ENCODE measurements at places on chromosomes 5 and 9.

GRCh38 chr5:3899093-3899492, 303.5 kb downstream of the IRX1 start:
- DNase-seq: no peak

DNA sequence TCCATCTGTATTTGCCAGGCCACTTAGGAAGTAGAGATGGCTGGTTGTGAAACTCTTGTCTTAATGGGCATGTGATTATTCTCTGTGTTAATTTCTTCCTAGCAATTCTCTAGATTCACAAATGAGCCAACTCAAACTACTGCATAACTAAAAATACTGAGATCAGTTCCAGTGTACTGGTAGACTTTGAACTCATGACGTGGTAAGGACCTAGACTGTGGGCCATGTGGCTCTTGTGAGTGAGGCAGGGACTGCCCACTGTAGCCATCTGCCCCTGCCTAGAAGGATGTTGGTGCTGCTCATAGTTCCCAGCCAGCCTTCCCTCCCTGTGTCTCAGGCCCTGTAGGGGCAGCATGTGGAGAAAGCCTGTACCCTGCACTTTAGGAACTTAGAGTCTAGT, 47.4 kb downstream of the CYSTM1 start:
- no peak for DNase-seq

GRCh38 chr9:72599874-72600534, 78.6 kb downstream of the TMC1 start:
- no peak for DNase-seq

GRCh38 chr5:4356201-4356600, 760.6 kb downstream of the IRX1 start:
- no peak for DNase-seq

- DNase-seq: peak; percentile 17
Measured at GRCh38 chr9:134314039-134314949, 12.0 kb upstream of the RXRA start.

DNA sequence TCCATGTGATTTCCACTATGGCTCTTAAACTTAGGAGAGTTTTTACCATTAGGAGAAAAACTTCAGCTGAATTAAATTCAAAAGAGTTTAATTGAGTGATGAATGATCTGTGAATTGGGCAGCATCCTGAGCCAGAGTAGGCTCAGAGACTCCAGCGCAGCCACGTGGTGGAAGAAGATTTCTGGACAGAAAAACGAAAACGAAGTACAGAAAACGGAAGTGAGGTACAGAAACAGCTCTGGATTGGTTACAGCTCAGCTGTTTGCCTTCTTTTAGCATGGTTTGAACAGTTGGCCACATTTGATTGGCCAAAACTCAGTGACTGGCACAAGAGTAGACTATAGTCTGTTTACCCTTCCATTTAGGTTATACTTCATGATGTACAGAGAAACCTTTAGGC, 69.2 kb upstream of the PLPP1 start:
- peak; percentile 72 for DNase-seq

DNA sequence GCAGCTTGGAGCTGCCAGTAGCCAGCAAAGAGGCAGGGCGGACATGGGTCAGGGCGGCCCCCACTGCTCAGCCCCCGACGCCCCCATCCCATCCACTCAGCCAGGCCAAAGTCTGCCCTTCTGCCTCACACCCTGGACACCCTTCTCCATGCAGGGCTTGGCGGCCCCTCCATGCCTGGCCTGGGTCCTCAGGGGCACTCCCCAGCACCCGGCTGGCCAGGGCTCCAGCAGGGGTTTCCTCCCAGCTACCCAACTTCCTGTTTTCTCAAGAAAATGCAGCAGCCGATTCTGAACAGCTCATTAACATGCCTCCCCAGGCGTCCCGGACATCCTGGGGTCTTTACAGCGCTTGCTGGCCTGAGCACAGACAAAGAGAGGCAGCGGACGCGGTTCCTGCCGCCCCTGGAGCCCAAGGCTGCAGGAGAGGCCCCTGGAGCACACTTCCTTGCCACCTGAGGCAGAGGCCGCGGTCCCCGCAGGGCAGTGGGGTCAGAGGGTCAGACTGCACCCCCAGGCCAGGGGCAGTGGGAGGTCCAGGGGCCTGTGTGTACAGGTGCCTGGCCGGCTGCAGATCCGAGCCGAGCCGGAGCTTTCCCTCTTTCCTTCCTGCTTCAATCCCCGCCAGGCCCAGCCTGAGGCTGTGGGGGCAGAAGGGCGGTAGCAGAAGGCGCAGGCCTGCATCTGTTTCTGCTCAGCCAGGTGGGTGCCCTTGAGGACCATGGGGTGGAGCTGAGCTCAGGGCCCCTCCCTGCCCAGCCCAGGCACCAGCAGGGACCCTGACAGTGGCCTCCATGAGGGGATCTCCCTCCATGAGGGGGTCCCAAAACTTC, 18.7 kb upstream of the NRARP start:
- DNase-seq: peak; percentile 61

- DNase-seq: no peak
Measured at GRCh38 chr5:135594416-135594960, 15.7 kb upstream of the CXCL14 start.

DNA sequence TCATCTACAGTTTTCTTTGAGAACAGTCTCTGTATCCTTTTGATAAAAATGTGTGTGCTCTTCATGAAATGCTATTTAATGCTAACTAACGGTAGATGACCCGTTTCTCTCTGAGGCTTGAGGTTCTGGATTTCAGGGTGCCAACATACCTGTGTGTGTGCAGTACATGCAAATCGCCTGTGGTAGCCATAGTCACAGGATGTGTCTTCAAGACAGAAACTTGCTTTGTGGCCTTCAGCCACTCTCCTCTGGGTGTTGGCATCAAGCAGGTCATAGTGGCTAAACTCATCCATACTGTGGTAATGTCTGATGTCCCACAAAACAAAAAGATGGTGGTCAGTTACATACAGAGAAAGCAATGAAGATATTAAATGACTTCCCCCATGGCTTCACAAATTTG, 4.2 kb downstream of the LOX start:
- no peak for DNase-seq

DNA sequence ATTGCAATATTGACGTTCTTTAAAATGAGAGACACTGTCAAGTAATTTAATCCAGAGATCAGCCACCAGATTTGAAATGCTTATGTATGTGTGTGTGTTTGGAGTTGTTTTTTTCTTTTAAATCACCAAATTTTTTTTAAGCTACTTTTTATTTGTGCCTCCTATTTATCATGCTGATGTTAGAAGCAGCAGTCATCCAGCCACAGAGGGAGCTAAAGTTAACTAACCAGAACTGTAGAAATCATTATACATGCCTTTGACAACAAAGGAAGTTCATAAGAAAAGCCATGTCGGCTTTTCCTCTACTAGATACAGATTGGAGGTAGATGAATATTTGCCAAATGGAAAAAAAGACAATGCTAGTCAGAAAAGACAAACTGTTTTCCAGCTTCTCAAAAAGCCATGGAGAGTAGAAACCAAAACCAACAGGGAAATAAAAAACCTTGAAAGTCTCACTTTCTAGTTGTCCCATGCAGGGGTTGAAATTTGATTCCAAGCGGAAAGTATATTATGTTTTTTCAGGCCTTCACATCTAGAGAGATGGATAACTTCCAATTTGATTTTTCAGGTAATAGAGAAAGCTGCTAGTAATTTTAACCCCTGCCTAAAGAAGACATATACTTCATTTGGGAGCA, 4.5 kb downstream of the PURA start:
- no peak for DNase-seq

GRCh38 chr9:11992866-11993265, 700.3 kb upstream of the TYRP1 start:
- DNase-seq: no peak

DNA sequence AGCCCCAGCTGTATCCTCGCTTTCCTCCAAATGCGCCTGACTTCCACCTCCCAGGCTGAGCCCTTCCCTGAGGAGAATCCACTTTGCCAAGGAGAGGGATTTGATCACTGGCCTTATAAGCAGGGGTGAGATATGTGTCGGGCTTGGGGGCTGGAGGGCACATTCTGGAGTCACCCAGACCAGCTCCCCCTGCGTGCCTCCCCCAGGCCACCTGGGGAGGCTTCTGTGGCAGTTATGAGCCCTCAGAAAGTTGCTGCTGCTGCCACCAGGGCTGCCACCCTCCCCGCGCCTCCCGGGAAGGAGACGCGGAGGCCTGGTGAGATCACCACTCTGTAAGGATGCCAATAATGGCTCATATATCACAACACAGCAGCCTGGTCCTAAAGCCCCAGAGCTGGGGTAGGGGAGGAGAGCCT, 211.5 kb downstream of the PAPPA start:
- DNase-seq: peak; percentile 80

DNA sequence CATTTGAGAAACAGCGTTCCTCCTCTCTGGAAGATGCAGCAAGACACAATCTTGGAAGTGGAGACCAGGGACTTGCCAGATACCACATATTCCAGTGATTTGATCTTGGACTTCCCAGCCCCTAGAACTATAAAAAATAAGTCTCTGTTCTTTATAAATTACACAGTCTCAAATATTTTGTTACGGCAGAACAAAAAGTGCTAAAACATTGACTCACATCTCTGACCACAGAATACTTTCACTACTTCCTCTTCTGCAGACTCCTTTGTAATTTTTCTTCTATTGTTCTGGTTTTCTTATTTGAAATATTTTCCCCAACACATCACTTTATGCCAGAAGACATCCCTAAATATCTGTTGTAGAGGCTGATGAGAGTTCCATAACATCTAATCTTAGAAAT, 706.1 kb upstream of the CDH18 start:
- DNase-seq: no peak

GRCh38 chr9:16029796-16030363, 477.0 kb downstream of the CCDC171 start:
- DNase-seq: no peak

DNA sequence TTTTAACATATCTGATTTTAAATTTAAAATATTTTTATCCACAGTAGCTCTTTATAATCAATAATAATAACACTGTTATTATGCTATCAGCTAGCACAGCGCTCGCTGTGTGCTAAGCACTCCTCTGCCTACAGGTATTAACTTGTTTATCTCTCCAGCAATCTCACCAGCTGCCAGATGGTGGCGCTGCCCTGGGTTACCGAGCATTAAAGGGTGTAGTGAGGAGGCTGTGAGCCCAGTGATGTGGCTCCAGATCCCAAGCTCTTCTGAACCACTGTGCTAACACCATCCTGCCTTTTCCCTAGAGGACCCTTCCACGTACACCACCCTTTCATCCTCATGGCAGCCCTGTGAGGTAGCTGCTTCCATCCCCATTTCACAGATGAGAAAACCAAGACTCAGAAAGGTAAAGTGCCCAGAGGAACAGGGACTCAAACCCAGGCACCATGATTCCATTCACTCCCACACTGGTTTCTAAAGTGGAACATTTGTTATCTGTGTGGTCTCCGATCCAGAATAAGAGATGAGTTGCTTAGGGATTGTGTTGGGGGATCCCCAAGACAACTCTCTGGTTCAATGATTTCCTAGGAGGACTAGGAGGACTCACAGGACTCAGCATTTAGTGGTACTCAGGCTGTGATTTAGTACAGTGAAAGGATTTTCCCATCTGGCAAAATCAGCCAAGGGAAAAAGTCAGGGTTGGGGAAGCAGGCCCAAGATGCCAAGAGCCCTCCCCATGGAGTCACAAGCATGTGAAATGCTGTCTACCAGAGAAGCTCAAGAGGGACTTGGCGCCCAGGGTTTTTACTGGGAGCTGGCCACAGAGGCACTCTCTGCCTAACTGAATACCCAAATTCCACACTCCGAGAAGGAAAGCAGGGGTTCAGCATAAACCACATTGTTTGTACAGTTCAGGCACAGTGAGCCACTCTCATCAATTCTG, 7.0 kb downstream of the IGFBPL1 start:
- DNase-seq: no peak

- DNase-seq: peak; percentile 88
Measured at GRCh38 chr9:33187519-33188218, 20.5 kb upstream of the B4GALT1 start.

DNA sequence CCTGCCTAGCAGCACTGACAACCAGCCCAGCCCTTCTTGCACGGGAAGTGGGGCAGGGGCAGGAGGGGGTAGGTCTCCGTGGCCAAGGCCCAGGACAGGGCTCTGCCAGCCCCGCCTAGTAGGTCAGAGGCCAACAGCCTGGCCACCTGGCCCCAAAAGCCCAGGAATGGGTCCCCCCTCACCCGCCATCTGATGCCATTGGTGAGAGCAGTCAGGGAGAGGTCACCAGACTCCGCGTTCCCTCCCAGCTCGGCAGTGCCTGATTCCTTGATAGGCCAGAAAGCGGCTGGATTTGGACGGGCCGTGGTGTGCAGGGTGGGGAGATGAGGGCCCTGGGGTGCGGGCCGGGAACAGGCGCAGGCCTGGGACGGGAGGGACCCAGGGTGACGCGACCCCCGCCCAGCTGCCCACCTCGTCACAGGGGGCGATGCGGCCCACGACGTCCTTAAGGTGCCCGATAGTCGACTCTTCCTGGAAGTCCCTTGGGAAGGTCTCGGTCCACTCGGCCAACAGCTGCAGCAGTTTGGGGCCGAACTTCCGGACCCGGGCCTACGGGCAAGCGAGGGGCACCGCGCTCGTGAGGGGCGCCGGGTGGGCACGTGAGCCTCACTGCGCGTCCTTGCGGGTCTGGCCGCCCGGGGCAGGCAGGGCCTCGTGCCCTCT, 64.5 kb upstream of the RNF130 start:
- DNase-seq: no peak

DNA sequence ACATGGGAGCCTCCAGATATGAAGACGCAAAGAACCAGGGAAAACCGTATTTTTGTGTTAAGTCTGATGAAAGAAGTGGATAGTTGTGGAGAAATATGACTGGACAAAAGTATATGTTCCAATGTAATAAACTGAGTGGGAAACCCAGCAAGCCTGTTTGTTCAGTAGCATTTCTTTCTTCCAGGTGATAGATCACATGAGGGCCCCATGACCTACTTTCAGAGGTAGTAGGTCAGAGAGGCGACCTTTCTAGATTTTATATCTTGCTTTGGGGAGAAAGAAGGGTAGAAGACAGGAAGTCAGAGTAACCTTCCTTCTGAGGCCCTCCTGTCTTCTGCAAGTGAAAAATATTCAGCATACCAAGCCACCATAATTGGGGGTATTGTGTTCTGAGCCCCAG, 31.5 kb downstream of the CCDC171 start:
- no peak for DNase-seq

DNA sequence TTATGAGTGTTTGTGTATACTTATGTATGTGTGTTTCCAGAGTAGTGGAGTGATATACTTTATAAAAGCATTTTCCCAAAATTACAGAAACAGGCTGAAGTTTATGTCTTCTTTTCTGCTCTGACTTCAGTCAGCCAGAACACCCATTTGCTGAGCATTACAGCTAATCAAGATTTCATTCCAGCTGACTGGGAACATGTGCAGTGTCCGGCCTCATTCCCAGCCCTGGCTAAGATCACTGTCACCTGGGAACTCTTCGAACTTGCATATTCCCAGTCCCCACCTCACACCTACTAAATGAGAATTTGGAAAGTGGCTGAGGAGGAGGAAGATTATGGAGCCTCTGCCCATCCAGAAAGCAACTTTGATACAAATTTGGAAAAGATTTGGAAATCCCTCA, 90.8 kb upstream of the PRRC1 start:
- no peak for DNase-seq

- DNase-seq: no peak
Measured at GRCh38 chr5:131212471-131213021, 41.8 kb downstream of the LYRM7 start.

- DNase-seq: no peak
Measured at GRCh38 chr9:135579889-135580660, 18.5 kb downstream of the PAEP start.

- no peak for DNase-seq
Measured at GRCh38 chr5:149747141-149747832, 17.2 kb downstream of the PPARGC1B start.

GRCh38 chr5:81316571-81316970, 15.2 kb downstream of the ZCCHC9 start:
- no peak for DNase-seq
